Chondrocyte (in vitro differentiated cells): ENCODE measurements at places on chromosomes 4 and X. TPM values are rescaled to one million over a fixed set of nuclear protein-coding genes. Genes with fewer than 3 reads are reported as not detected.
A peak's percentile ranks its signal among the peaks of the same experiment; 100 is the strongest.

DNA sequence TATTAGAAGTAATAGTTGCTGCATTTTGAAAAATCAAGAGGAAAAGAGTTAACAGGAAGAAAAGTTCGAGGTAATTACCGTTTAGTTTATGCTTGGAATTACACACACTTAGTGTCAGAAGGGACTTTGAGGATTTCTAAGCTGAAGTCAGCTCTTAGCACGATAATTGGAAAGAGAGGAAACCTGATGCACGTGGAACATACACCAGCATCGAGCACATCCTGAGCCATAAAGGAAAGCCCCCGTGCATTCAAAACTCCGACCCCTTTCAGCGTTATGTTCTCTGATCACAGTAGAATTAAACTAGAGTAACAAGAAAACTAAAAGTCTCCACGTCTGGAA, 400 bp upstream of the PAQR3 start:
- peak overlapping the region; percentile 68 for H3K27ac ChIP-seq
- DNase-seq = no peak
- peaks cover 25% of the 10 kb centered on the region for H3K27me3 ChIP-seq

The IL21 gene
- not detected in 3 replicates for total RNA-seq

DNA sequence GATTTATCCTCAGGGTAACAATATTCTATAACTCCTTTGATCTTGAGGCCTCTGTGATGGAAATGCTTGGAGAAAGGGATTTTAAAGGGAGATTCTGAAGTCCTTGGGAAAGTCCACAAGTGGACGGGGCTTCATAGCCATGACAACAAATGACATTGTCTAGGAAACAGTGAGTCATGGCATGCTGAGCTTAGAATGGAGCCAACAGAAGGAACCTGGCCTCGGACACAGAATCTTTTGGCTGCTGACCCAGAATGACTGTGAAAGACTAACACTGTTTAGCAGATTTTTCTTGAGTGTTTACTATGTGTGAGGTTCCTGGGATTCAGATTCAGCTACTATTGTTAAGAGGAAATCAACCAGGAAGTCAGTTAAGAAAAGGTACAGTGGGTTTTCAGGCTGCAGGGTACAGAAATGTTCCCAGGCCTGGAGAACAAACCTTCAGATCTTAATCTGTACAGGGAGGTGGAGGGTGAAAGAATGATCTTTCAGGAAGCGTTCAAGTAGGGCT, 18.1 kb upstream of the CXCL2 start:
- peak overlapping the region; percentile 96 for H3K27ac ChIP-seq
- peaks cover 58% of the 10 kb centered on the region for H3K4me1 ChIP-seq
- no peak for DNase-seq
- no peaks in the 10 kb centered on the region for H3K27me3 ChIP-seq

DNA sequence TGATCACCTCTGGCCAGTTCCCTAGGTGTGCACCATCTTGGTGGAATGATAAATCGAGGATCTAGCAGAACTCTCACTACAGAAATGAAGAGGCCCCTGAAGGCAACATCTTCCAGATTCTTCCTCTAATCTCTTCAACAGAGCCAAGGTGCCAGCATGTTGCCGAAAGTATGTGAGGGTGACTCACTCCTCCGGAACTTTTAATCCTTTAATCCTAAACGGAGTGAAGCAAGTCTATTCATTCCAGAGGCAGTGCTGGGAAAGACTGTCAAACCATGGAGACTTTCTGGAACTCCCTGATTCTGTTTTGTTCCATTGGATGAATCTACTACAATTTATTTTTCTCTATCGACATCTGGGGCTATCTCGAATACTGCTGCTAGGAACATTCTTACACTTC, 68.7 kb downstream of the SUPT20HL2 start:
- DNase-seq = no peak
- H3K4me3 ChIP-seq = no peak overlapping the region
- H3K4me1 ChIP-seq = peaks cover 41% of the 10 kb centered on the region

DNA sequence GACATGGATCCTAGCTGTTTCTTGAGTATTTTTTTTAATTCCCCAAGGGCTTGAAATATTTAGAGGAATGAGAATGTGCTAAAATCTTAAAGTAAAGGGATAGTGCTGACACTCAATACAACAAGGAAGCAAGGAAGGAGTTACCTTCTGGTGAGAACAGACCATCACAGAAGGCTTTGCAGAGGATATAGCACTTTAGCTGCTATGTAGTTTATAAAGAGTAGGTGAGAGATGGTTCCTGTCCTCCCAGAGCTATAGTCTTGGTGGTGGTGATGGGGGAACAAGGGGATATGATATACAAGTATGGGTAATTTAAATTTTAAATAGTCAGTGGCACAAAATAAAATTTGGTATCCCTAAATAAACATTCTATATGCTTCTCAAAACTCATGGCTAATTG, 47.6 kb downstream of the MTHFD2L start:
- no peaks in the 10 kb centered on the region for H3K27me3 ChIP-seq
- no peak overlapping the region for H3K4me3 ChIP-seq
- no peaks in the 10 kb centered on the region for H3K36me3 ChIP-seq
- H3K4me1 ChIP-seq = peaks cover 50% of the 10 kb centered on the region

The TMEM150C gene
- 1.7 to 2.3 TPM (median 1.7 TPM) in 3 replicates for total RNA-seq

The P2RY8 gene
- not detected in 3 replicates for total RNA-seq

DNA sequence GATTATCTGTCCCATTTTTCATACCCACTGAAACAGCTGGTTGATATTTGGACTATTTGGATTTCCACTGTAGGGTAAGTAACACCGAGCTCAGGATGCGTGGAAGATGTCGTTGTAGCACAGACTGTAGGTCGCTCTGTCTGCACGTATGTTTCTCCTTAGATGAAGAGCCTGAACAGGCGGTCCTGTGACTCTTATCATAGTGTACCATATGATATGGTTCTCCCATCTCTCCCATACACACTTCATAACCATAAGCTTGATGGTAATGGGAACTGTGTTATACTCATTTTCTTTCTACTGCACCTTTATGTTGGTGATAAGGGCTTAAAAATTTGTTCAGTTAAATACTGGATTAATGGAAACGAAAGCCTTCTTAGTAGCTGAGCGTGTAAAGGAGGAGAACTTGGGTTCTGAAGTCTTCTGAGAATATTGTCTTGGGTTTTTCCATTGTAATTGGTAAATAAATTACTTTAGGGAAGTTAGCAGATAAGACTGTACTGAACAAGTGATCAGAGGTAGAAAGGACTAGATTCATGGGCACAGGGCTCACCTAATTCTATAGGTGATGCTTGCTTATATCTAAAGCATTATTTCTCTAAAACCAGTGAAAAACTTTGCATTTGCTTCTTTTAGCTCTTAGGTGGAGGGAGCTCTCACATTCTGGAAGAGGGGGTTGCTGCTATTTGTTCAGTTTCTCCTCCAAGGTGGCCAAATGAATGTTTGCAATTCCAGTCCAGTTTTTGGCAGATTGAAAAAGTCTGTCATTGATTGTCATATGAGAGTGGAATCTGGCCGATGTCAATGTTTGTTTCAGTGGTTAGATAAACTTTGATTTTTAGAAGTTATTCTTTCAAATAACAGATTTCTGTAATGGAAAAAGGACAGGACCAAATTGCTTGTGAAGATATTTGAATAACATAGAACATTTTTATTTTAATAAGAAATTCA, 15.8 kb downstream of the SMAD1 start:
- H3K27me3 ChIP-seq = no peaks in the 10 kb centered on the region
- no peak overlapping the region for H3K27ac ChIP-seq

DNA sequence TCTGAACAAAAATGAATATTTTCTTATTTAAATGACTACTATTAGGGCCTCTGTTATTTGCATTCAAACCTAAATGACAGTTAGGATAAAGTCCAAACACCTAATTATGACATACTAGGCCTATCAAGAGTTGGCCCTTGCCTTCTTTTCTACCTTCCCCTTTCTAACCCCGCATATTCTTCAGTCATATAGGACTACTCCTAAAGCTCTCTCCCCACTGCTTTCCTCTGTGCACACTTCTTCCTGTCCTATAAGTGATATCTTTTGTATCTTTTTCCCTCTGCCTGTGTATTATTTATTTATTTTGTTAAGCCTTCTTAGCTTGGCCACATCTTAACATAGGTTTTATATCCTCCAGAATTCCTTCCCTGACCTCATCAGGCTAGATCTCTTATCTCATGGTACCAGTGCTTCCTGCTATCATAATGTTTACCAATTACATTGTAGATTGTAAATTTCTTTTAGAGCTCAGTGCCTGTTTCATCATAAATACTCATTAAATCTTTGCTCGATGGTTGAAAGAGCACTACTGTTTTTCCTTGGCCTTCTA, 22.5 kb downstream of the ERVMER34-1 start:
- H3K4me1 ChIP-seq = no peaks in the 10 kb centered on the region
- no peaks in the 10 kb centered on the region for H3K36me3 ChIP-seq
- H3K27me3 ChIP-seq = peaks cover 1% of the 10 kb centered on the region
- no peak overlapping the region for H3K4me3 ChIP-seq
- no peak for DNase-seq

- peaks cover 16% of the 10 kb centered on the region for H3K27me3 ChIP-seq
- H3K4me1 ChIP-seq = peaks cover 10% of the 10 kb centered on the region
- no peaks in the 10 kb centered on the region for H3K36me3 ChIP-seq
- no peak overlapping the region for H3K4me3 ChIP-seq
These were observed 1.6 kb upstream of the JCHAIN start for GRCh38 chr4:70667740-70668535.

DNA sequence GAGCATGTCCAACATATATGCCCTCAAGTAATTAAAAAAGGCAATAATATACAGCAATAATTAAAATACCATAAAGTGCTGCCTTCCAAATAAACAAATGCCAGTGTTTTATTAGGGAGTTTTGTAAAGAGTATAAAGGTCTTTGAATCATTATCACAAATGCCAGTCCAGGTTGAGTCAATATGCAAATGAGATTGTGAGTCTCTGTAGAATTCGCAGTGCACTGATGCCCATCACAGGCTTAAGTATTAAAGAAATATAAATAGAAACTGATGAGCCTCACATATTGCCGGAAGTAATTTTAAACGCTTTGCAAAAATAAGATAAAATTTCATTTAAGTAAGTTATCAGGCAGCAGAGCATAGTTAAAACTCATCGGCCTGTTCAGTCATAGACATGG, 205.0 kb upstream of the TECRL start:
- no peaks in the 10 kb centered on the region for H3K36me3 ChIP-seq
- H3K4me1 ChIP-seq = no peaks in the 10 kb centered on the region
- H3K27ac ChIP-seq = no peak overlapping the region

The C4orf50 gene
- not detected in 3 replicates for total RNA-seq

The MTMR8 gene
- 1.3 to 2.6 TPM (median 1.5 TPM) in 3 replicates for total RNA-seq

- H3K4me1 ChIP-seq = peaks cover 14% of the 10 kb centered on the region
- no peak for DNase-seq
- H3K27ac ChIP-seq = no peak overlapping the region
- peaks cover 15% of the 10 kb centered on the region for H3K27me3 ChIP-seq
- H3K4me3 ChIP-seq = no peak overlapping the region
These were observed 4.0 kb downstream of the COL25A1 start for GRCh38 chr4:109298279-109299010.

DNA sequence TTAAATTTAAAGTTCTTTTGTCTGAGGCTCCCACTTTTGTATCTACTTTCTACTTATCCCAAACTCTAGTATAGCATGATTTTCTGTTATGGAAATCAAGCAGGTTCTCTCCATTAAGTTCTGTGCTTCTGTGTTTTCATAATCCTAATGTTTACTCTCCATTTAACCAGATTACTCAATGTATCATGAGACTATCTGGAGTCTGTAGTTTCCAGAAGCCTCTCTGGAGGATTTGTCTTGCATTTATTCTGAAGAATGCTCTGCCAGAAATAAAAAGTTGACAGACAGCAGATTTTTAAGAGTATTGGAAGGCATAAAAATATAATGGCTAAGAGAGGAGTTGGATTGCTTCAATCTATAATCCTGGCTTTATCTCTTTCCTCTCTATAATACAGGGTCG, 39.2 kb upstream of the PLS3 start:
- H3K4me3 ChIP-seq = no peak overlapping the region
- peaks cover 4% of the 10 kb centered on the region for H3K4me1 ChIP-seq
- H3K27ac ChIP-seq = no peak overlapping the region
- no peaks in the 10 kb centered on the region for H3K36me3 ChIP-seq
- H3K27me3 ChIP-seq = no peaks in the 10 kb centered on the region
- no peak for DNase-seq

The TCEAL3 gene
- total RNA-seq = 40.0 to 40.8 TPM (median 40.2 TPM) in 3 replicates

- no peak overlapping the region for H3K4me3 ChIP-seq
- no peak overlapping the region for H3K27ac ChIP-seq
- no peaks in the 10 kb centered on the region for H3K36me3 ChIP-seq
- peak; percentile 89 for DNase-seq
- H3K4me1 ChIP-seq = peaks cover 10% of the 10 kb centered on the region
These were observed 2.1 kb downstream of the KLHL34 start for GRCh38 chrX:21655901-21656586.

DNA sequence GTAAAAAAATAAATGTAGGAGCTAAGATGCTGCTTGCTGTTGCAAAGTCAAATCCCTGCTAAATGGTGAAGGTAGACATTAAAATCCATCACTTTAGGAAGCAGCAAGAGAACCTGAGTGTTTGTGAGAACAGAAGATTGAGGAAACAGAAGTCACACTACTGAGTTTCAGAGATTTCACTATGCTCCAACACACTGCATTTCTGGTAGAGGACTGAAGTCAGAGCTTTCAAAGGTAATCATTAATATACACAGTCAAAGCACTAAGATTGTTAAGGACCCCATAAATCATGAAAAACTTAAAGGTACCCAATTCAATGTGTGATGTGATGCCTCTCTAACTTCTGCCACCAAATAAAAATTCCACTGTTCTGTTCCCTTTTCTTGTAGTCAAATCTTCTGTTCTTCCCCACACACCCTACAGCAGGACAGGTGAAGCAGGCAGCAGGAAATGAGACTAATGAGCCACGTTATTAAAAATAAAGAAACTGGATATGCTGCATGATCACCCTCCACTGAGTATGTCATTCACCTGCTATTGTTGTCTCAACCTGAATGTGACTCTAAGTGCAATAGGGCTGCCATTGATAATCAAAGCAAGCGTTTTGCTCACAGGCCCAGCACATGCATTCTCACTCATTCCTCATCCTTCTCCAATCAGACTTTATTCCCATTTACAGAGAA, 28.9 kb upstream of the APELA start:
- peaks cover 2% of the 10 kb centered on the region for H3K36me3 ChIP-seq
- no peak overlapping the region for H3K27ac ChIP-seq
- H3K27me3 ChIP-seq = peaks cover 11% of the 10 kb centered on the region
- H3K4me3 ChIP-seq = no peak overlapping the region
- DNase-seq = no peak
